Effector CD8-positive, alpha-beta T cell (primary cell): ENCODE measurements at places on chromosomes 11 and 22.

- DNase-seq: peak; percentile 2
Observed at GRCh38 chr22:35627267-35628041, 10.3 kb upstream of the MB start.

GRCh38 chr22:32803738-32804435 is 2.4 kb downstream of the TIMP3 start:
- no peak for DNase-seq

- no peak for DNase-seq
Observed at GRCh38 chr11:112881461-112881860, 79.8 kb upstream of the NCAM1 start.

GRCh38 chr11:104343578-104343977 is 179.6 kb upstream of the PDGFD start:
- DNase-seq: no peak

DNA sequence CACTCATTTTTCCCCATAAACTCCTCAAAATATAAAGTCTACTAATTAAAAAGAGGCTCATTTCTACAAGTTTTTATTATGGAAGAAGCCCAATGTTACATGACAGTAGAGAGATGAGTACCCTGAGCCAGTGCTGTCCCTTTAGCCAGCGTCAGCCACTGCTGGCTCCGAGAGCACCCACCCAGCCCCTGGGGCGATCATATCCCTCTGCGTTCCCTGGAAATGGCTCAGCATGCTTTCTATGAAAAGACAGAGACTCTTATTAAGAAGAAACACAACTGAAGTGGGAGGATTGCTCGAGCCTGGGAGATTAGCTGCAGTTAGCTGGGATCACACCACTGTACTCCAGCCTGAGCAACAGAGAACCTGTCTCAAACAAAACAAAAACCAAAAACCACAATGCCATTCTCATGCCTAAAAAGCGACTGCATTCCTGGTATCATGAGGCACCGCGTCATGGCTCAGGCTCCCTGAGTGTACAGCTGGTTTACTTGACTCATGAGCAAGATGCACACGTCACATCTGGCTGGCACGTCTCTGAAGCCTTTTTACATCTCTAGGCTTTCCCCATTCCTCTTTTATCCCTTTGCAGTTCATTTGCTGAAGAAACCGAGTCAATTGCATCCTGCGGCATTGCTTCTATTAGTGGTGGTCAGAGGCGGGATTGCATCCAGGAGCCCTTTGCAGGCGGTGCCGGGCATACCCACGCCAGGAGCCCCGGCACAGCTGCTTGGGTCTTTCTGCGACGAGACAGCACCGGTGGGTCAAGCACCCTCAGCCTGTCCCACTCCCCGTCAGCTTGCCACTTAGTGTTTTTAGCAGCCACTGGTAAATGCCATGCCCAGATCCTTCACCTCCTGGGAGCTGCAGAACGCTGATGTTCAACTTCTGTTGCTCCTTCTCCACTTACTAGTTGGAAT is 119.9 kb downstream of the CTTN start:
- no peak for DNase-seq

DNA sequence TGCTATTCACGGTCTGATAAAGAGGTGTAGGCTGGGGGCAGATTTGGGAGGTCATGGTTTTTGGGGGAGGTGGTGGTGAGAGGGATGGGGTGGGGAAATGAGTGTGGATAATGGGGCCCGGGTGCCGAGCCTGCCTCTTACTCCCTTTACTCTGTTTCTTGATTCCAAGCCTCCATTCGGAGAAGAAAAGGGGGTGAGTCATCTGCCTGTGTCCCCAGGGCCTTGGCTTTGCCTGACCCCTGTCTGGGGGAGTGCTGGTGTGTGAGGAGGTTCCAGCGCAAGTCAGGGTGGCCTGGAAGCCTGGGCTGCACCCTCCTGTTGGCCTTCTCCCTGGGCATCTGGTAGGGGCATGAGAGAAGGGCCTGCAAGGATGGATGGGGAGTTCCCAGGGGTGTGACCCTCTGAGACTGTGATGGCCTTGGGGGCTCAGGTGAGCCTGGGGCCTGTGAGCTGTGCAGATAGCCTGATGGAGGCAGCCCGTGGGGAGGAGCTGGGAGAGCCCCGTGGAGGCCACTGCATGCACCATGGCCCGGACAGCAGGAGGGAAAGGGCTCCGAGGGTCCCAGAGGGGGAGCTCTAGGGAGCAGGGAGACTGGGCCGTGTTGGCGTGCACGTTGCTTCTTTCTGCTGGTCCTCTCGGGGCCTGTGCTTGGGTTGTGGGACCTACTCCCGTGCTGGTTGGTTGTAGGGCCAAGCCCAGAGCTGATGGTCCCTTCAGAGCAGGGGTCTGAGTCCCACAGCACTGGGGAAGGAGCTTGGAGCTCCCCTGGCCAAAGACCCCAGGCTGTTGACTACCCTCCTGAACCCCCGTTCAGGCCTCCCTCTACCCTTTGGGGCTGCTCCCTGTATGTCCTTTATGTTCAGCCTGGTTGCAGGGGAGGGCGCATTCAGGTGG is 26.3 kb upstream of the ACR start:
- DNase-seq: no peak

DNA sequence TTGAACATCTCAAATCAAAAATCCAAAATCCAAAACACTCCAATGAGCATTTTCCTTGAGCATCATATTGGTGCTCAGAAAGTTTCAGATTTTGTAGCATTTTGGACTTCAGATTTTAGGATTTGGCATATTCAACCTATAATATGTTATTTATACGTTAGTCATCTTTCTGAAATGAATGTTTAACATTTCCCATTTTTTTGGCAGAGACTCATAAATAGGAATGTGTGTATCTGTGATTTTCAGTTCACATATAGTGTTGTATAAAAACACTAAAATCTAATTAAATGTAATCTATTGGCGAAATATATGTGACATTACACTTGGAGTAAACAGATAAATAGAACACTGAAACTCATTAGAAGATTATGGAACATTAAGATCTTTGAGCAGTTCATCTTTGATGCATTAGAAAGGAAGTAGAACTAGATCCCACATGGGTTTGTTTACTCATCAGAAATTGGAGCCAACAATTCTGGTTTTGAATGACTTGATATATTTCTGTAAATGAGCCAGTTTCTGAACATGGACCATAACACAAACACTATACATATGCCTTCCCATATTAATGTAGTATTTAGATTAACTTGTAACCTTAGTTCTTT is 153.1 kb downstream of the UVRAG start:
- DNase-seq: no peak
